T-helper 2 cell (primary cell): ENCODE measurements at places on chromosomes 5 and 9.
A peak's percentile ranks its signal among the peaks of the same experiment; 100 is the strongest.

DNA sequence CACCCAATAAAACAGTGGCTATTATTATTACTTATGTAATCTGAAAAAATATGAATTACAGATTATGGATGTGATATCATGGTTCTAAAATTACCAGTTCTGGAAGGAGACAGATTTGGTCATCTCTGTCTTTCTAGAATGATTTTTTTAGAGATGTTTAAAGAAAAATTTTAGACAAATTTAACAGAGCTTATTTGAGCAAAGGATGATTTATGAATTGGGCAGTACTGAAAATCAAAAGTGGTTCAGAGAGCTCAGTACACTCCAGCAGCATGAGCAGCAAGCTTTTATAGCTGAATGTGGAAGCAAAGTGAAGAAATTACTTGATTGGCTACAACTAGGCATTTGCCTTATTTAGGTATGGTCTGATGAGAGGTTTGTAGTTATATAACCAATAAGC is 11.0 kb downstream of the CAST start:
- DNase-seq = no peak

DNA sequence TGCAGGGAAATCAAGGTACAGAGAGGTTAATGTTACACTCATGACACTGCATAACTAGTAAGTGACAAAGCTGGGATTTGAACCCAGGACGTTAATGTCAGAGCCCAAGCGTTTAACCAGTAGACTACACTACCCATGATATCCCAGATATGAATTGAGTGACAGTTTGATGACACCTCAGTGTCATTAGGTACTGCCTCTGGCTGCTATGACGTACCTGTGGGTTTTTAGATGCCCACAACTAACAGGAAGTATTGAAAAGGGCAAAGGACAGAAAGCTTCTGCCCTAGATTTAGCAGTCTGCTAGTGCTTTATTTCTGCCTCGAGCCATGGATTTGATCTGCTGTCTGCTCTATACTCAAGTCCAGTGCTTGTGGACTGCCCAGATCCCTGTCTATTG is 56.2 kb downstream of the GLRA1 start:
- no peak for DNase-seq

DNA sequence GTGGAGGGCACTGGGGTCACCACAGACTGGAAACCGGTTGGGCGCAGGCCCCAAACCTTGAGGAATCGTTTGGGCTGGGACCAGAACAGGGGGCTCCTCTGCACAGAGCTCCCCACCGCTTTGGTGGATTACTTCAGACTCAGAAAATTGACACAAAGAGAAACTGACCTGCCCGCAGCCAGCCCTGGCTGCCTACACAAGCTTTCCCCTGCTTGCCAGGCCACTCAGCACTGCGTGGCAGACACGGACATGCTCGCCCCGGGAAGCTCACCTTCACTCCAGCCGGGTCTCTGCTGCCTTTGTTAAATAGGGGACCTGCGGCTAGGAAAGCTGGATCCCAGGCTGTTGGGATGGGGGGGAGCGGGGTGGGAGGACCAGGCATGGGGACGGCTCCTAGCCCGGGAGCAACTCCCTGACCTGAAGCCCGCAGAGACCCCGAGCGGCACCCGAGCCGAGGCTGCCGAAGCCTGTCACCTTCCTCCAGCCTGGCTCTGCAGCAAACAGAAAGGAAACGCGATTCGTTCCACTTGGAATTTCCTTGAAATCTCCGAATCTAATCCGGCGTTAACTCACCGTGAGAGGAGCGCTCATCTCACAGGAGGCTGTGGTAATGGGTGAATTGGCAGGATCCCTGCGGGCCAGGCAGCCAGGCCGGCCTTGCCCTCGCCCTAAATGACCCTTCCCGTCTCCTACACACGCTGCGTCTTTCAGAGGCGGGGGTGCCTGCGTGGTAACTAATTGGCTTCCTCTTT is 8.8 kb downstream of the PAX5 start:
- no peak for DNase-seq

GRCh38 chr9:121289026-121289771 is 21.2 kb downstream of the GSN start:
- no peak for DNase-seq

GRCh38 chr5:30357371-30357770 is 836.1 kb upstream of the CDH6 start:
- DNase-seq = no peak

DNA sequence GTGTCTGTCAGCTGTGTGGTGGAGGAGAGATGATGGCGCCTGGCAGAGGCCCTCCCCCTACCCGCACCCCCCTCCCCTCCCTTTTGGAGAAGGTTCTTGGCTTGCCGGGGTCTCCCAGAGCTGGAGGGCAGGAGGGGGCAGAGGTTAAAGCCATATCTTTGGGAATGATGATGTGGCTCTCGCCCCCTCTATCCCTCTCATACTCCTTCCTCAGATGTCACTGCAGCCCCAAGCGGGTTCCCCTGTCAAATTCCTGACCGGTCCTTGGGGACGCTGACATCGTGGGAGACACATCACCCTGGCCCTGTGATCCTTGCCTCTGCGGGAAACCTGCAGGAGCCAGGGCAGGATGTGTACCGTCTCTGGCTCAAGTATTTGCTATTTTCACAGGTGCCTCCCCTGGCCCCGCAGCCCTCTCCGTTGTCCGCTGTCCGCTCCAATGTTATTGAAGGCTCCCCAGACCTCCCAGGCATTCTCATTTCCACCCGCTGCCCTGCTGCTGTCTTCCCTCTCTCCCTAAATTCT is 109.5 kb downstream of the FOXD1 start:
- DNase-seq = no peak

DNA sequence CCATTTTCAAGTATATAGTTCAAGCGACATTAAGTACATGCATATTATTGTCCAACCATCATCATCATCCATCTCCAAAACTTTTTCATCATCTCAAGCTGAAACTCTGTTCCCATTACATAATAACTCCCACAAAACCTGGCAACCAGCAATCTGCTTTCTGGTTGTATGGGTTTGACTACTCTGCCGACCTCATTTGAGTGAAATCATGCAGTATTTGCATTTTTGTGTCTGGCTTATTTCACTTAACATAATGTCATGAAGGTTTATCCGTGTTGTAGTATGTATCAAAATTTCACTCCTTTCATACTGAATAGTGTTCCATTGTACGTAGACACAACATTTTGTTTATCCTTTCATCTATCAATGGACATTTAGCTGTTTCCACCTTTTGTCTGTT is 74.8 kb downstream of the SGCD start:
- DNase-seq = no peak

DNA sequence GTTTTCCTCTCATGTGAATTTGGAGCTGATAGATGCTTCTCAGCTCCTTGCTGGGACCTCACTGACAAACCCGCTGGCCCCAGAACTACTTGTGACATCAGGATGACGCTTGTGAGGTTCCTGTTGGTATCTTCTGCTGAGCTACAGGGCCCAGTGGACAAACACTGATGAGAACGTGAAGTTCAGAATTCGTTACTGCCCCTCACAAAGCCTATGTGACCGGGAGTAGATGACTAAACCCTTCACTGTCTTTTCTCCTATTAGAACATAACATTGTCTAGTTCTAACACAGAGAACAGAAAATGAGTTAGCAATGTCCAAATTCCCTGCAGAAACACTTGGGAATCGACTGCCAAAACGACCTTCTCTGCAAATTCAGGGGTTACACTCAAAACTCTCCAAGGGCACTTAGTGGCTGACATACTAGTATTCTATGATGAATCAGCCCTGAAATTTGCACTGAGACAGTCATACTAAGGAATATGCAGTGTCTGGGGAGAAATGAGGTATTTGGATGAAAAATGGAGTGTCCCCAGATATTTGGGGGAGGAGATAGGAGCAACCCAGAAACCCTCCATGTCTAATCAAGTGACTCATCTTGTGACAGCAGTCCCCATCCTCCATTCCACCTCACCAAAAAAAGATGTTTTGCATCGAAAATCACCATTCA is 143.2 kb upstream of the TRIM32 start:
- no peak for DNase-seq

DNA sequence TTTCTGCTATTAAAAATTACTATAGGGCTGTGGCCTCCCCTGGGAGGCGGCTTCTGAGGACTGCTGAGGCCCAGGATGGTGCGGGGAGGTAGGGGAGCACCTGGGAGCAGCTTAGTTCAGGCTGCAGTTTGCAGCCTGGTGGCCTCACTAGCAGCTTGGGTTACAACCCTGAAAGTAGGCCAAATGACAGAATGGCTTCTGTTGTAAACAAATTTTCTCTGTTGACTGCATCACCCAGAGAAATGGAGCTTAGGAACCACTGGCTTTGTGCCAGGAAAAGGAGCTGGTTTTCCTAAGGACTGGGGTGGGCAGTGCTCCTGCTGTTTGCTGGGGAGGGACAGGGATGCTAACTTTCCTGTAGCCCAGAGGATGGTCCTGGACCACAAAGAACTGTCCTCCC is 130.3 kb downstream of the ENTREP1 start:
- DNase-seq = no peak

GRCh38 chr5:82045554-82046275 is 73.9 kb downstream of the ATG10 start:
- no peak for DNase-seq

GRCh38 chr9:23322392-23322791 is 503.6 kb downstream of the ELAVL2 start:
- no peak for DNase-seq

GRCh38 chr5:157865781-157866180 is 6.8 kb upstream of the CLINT1 start:
- no peak for DNase-seq

DNA sequence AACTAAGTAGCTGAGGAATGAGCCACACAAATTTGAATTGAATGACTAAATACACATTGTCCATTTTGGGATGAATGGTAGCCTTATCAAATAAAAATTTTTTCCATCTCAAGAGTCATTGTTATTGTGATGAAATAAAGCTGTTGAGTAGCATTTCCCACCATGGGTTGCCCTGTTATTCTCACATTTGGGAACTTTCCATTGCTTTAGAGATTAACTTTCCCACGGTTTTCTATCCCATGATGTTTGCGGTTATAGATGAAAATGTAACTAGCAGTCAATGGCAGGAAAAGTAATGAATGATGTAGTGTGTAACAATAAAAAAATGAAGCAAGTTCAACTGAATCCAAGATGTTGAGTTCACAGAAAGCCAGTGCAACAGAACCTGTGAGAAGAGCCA is 59.9 kb upstream of the PLPP1 start:
- no peak for DNase-seq

- no peak for DNase-seq
Observed at GRCh38 chr9:121942866-121943382, 150.2 kb downstream of the TTLL11 start.

DNA sequence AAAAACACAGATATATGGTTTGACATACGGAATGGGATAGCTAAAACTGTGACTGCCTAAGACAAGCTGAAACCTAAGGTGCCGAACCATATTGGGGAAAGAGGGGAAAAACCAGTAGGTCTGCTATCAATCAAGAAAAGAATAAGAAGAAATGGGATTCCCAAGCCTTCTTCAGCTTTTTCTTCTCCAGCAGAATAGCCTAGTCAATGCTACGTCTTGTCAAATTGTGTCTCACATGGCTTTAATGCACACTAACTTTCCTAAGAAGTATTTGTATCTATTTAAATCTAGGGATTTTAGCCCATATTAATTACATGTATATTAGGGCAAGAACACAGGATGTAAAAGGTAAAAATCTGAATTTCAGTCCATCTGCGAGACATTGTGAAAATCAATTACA is 797 bp upstream of the FBXO38 start:
- DNase-seq = no peak

GRCh38 chr5:37396352-37396751 is 17.2 kb downstream of the WDR70 start:
- no peak for DNase-seq

GRCh38 chr5:81631124-81631523 is 119.8 kb downstream of the SSBP2 start:
- DNase-seq = peak; percentile 94

- no peak for DNase-seq
Observed at GRCh38 chr9:20659474-20659967, 24.5 kb upstream of the FOCAD start.

DNA sequence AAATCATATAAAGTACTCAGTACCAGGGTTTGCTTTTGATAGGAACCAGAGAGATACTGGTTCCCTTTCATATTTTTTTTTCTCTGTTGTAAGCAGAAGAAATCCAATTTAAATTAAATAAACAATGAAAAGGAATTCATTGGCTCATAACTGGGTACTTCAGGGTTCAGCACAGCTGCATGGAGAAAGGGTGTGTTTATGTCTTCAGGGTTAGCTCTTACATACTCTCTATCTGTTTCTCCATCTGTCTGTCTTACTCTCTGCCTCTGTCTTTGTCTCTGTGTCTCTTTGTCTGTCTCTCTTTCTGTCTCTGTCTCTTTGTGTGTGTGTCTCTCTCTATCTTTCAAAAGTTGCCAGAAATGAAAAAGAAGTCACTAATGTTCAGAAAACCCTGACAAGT is 345.9 kb downstream of the MSX2 start:
- DNase-seq = no peak

GRCh38 chr5:32309761-32310160 is 3.0 kb downstream of the MTMR12 start:
- no peak for DNase-seq

GRCh38 chr5:32004404-32004803 is 169.7 kb downstream of the GOLPH3 start:
- DNase-seq = no peak

DNA sequence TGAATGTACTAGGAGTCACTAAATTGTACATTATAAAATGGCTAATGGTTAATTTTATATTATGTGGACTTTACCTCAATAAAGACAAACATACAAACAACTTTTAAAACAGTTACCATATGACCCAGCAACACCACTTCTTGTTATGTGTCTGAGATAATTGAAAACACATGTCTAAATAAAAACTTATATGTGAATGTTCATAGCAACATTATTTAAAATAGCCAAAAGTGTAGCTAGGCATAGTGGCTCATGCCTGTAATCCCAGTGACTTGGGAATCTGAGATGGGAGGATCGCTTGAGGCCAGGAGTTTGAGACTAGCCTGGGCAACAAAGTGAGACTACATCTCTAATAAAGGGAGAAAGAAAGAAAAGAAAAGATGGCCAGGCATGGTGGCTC is 22.9 kb downstream of the SLC35A4 start:
- DNase-seq = no peak

DNA sequence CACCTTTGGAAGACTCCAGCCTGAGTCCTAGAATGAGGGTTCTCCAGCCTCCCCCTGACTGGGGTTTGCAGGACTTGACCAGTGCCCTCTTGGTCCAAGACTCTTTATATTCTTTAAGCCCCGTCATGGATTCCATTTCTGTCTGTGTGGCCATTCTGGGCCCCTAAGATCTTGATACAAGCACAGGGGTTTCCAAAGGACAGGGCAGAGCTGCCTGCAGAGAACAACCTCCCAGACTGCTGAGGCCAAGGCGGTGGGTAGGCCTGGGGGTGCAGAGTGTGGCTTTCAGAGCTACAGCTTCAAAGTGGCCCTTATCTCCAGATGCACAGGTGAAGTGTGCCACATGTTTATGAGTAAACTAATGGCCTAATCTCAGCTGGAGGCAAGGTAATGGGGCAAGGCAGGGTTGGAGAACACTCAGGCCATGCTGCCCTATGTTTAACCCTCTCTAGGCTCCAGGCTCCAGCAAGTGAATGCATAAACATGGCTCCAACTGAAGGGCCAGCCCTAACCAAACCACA is 32.1 kb downstream of the FOXI1 start:
- no peak for DNase-seq
